ENCODE measurements at places on chromosomes 6 and 20. TPM values are rescaled to one million over a fixed set of nuclear protein-coding genes. Genes with fewer than 3 reads are reported as not detected.
A peak's percentile ranks its signal among the peaks of the same experiment; 100 is the strongest.

Gene SLC22A2
- total RNA-seq: 0.27 TPM

Gene LY6G6D
- 6.4 TPM for total RNA-seq

DNA sequence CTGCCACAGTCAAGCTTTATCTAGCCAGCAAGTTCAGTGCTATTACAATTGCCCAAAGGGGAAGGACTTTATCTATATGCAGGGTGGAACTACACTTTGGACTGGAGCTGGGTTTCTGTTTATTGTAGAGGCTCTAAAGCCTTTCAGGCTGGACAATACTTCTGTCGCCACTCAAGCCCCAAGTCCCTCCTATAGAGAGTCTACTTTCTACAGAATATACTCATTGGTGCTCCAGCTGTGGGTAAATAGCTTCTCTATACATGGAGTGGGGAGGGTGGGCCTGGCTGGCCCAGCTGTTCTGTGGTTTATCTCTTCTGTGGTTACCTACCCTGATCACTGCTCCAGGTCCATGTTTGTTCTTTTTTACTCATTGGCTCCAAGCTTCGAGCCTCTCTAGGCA is 151.8 kb upstream of the MYLIP start:
- H3K4me3 ChIP-seq: no peak overlapping the region
- H3K27me3 ChIP-seq: no peaks in the 10 kb centered on the region
- H3K4me1 ChIP-seq: no peaks in the 10 kb centered on the region
- no peaks in the 10 kb centered on the region for H3K36me3 ChIP-seq
- H3K27ac ChIP-seq: no peak overlapping the region

DNA sequence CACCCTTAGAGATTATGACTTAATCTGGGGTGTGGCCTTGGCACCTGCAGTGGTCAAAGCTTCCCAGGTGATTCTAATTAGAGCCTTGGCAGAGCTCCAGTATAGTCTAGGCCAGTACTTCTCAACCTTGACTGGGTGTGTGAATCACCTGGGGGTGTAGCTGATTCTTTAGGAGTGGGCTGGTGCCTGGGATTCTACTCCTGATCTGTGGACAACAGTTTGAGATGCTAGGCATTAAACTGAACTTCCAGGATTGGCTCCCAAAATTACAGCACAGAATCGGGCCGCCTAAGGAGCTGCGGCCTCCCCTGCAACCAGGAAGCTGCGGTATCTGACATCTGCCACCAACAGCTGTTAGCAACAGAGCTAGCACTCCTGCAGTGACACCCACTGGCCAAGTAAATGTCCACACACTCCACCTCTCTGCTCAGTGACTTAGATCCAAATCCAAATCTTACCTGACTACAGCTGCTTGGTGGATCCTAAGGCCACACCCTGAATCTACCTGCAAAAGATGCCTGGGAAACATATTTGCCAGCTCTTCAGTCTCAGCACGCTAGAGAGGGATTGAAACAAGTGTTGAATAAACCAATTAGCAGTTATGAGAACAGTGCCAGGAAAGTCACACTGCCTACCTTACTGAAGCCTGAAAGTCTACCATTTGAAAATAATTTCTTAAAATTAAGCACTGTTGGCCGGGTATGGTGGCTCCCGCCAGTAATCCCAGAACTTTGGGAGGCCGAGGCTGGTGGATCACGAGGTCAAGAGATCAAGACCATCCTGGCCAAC is 126.7 kb downstream of the UNC5CL start:
- peaks cover 17% of the 10 kb centered on the region for H3K4me1 ChIP-seq
- no peak overlapping the region for H3K27ac ChIP-seq
- no peaks in the 10 kb centered on the region for H3K27me3 ChIP-seq
- H3K36me3 ChIP-seq: no peaks in the 10 kb centered on the region
- DNase-seq: no peak

DNA sequence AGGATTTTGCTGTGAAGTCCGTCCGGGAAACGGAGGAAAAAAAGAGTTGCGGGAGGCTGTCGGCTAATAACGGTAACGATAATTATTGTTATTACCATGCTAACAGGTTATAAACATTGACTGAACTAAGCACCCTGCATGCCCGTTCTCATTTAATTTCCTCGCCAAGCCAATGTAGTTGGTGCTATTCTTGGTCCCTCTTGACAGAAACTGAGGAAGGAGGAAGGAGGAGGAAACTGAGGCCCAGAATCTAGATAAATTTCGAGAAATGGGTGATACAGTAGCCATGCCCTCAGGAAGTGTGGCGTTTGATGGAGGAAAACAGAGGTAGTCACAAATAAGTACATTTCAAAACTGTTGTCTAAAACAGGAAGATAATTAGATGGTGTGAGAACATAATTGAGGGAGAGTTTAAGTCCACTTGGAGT is 474 bp downstream of the TPX2 start:
- H3K4me1 ChIP-seq: peaks cover 12% of the 10 kb centered on the region
- DNase-seq: no peak
- H3K27ac ChIP-seq: no peak overlapping the region
- no peaks in the 10 kb centered on the region for H3K36me3 ChIP-seq

GRCh38 chr20:1909097-1909496 is 13.9 kb downstream of the SIRPA start:
- H3K27ac ChIP-seq: no peak overlapping the region
- DNase-seq: no peak
- H3K27me3 ChIP-seq: no peaks in the 10 kb centered on the region
- H3K4me1 ChIP-seq: no peaks in the 10 kb centered on the region
- H3K36me3 ChIP-seq: peaks cover 5% of the 10 kb centered on the region

- no peak overlapping the region for H3K4me3 ChIP-seq
- H3K27ac ChIP-seq: no peak overlapping the region
- no peaks in the 10 kb centered on the region for H3K27me3 ChIP-seq
- H3K4me1 ChIP-seq: peaks cover 61% of the 10 kb centered on the region
These were observed 28.7 kb downstream of the PXDC1 start for GRCh38 chr6:3722785-3723184.

- peak overlapping the region; percentile 14 for H3K27ac ChIP-seq
- DNase-seq: no peak
- H3K4me3 ChIP-seq: no peak overlapping the region
- H3K4me1 ChIP-seq: peaks cover 9% of the 10 kb centered on the region
- H3K27me3 ChIP-seq: no peaks in the 10 kb centered on the region
These were observed 17.2 kb downstream of the ZBTB2 start for GRCh38 chr6:151374036-151374683.

GRCh38 chr6:7812623-7813022 is 86.7 kb downstream of the BMP6 start:
- no peak overlapping the region for H3K27ac ChIP-seq
- H3K27me3 ChIP-seq: no peaks in the 10 kb centered on the region
- no peak overlapping the region for H3K4me3 ChIP-seq
- no peak for DNase-seq

DNA sequence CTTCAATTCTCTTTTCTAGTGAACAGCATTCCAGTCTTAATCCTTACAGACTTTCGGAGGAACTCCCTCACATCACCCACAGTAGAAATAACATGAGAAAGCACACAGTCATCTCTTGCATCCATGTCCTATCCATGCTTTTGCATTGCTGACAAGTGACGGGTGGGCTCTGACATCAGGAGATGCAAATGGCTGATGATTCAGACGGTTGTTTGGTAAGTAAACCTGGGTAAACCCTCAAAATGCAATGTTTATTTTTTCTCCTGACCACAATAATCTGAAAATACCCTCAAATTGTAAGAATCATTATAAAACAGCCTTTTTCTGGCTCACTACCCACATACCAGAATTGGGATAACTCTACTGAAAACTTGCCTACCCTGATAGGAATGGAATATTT is 792.0 kb downstream of the MAFB start:
- no peak overlapping the region for H3K27ac ChIP-seq
- no peak overlapping the region for H3K4me3 ChIP-seq
- no peaks in the 10 kb centered on the region for H3K36me3 ChIP-seq
- no peak for DNase-seq
- no peaks in the 10 kb centered on the region for H3K27me3 ChIP-seq

DNA sequence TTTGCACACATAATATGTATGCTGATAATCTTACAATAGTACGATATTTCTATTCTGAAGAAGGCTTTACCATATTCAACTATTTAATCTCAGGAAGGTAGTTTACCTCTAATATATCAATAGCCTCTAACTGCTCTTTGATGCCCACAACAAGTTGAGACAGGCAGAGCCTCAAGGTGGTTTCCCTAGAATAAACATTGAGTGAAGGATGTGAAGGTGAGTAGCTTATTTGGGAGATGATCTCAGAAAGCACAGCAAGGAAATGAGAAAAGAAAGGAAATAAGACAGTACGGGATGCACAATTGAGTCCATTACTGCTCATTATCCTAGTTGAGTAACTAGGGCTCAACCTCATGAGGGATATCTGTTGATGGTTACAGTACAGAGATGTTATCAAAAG is 638.4 kb downstream of the MAFB start:
- H3K27me3 ChIP-seq: no peaks in the 10 kb centered on the region
- H3K4me3 ChIP-seq: no peak overlapping the region
- no peaks in the 10 kb centered on the region for H3K36me3 ChIP-seq
- H3K4me1 ChIP-seq: no peaks in the 10 kb centered on the region

GRCh38 chr6:34319471-34319885 is 70.7 kb upstream of the SMIM29 start:
- no peaks in the 10 kb centered on the region for H3K36me3 ChIP-seq
- H3K27me3 ChIP-seq: no peaks in the 10 kb centered on the region
- no peak overlapping the region for H3K27ac ChIP-seq
- no peaks in the 10 kb centered on the region for H3K4me1 ChIP-seq

Gene RGS17
- 2.8 TPM for total RNA-seq

DNA sequence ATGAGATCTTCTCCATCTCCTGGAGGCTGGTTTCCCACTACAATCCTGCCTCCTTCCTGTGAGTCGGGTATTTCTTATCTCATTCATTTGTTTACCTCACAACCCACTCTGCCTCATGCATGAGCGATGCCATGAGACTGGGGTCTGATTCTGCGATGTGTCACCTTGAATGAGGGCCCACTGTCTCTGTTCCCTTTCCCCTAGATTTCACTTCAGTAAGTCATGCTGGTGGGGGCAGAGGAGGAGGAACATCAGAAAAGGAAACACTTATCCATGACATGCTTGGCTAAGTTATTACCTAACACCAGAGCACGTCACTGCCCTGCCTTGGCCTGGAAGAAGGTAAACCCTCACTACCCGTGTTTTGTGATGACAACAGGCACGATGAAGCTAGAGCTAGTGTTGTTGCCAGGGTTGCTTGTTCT is 337.4 kb upstream of the PRDM1 start:
- no peaks in the 10 kb centered on the region for H3K4me1 ChIP-seq
- H3K27ac ChIP-seq: no peak overlapping the region
- no peak overlapping the region for H3K4me3 ChIP-seq
- H3K27me3 ChIP-seq: no peaks in the 10 kb centered on the region
- no peaks in the 10 kb centered on the region for H3K36me3 ChIP-seq

Gene PRDM13
- total RNA-seq: not detected

DNA sequence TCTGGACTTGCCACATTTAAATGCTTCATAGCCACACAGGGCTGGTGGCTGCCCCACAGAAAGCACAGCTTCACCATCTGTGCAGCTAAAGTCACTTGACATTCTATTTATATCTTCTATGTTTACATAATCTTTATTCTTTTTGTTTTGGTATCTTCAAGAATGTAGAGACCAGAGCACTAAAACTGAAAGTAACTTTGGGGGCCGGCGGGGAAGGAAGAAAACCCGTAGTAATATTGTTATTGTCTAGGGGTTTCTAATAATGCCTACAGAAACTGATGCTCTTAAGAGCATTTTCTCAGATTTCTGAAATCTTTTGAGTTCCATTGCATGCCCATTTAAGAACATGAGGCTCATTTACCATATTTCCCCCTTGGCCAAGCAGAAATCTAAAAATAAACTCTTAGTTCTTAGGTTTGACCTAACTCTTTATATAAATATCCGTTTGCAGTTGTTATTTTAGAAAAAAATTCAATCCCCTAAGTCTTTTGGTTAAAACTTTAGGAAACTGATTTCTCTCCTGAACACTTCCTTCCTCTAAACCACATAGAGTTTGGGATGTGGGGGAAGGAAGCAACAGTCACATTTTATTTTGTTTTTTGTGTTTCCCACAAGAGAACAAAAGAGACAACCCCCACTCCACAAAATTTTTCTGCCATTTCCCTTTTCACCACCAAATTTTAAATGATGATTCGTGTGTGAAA is 207.6 kb downstream of the OGFRL1 start:
- peak overlapping the region; percentile 11 for H3K4me3 ChIP-seq
- peak overlapping the region; percentile 52 for H3K27ac ChIP-seq
- no peaks in the 10 kb centered on the region for H3K36me3 ChIP-seq
- H3K27me3 ChIP-seq: no peaks in the 10 kb centered on the region
- peaks cover 14% of the 10 kb centered on the region for H3K4me1 ChIP-seq

DNA sequence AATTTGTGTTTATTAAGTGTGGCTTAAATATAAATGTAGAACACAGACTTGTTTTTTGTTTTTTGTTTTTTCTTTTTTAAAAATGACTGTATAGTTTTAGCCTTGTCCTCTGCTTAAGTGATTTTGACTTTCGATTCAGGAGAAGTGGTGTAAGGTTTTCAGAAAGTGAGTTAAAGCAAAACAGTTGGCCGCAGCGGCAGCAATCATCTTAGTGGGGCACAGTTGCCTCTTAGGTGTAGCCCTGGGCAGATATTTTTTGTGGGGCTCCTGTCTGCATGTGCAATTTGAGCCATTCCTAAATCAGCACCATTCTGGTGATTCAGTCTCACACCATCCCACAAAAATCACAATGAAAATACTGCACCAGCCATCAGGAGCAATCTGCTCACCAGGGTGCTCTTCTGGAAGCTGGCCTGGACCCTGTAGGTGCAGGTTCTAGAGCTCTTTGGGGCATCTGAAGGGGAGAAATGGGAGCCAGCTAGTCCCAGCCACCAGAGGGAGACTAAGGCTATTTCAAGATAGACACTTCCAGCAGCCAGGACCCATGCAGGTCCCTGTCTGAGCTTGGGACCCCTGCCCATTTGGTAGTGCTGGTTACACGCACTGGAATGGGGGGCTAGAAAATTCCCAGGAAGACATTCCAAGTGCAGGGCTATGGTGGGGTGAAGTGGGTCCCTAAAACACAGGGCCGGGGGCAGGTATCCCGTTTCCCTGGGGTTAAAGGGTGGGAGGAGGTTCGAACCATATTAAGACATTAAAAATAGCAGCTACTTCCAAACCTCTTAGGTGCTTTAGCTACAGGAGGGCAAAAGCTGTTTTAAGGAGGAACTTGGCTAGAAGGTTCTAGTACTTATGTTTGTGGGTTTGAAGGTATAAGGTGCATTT is 156.6 kb downstream of the NFATC2 start:
- H3K27ac ChIP-seq: no peak overlapping the region
- H3K4me3 ChIP-seq: no peak overlapping the region
- DNase-seq: peak; percentile 53

Gene OR2H2
- not detected for total RNA-seq

DNA sequence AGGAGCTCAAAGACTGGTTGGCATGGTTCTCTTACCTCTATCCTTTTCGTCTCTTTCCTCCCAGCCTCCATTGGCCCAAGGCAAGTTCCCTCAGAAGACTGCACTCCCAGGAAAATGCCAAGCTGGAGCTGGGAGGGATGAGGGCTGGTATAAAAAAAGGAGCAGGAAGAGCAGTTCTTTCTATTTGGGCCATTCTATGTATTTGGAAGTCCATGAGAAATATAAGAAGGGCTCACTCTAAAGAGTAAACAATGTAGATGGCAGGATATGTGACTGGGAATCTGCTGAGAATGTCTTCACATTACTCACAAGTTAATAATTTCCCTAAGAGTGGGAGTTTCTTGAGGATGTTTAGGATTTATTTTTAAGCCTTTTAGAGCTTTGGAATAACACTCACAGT is 36.6 kb upstream of the ADTRP start:
- DNase-seq: no peak
- no peak overlapping the region for H3K4me3 ChIP-seq
- H3K27me3 ChIP-seq: no peaks in the 10 kb centered on the region

Gene SLC35F1
- 3.8 TPM for total RNA-seq

Gene SYCP2
- 2.5 TPM for total RNA-seq

- no peak for DNase-seq
- peaks cover 5% of the 10 kb centered on the region for H3K4me1 ChIP-seq
- H3K27ac ChIP-seq: no peak overlapping the region
- H3K36me3 ChIP-seq: no peaks in the 10 kb centered on the region
- no peak overlapping the region for H3K4me3 ChIP-seq
These were observed 78.8 kb upstream of the RALY start for GRCh38 chr20:33914919-33915318.

Gene NKX2-4
- total RNA-seq: not detected

Data from sigmoid colon (tissue), 7 donors.